HEK293T (cell line): ENCODE measurements at places on chromosomes 11 and 22.

DNA sequence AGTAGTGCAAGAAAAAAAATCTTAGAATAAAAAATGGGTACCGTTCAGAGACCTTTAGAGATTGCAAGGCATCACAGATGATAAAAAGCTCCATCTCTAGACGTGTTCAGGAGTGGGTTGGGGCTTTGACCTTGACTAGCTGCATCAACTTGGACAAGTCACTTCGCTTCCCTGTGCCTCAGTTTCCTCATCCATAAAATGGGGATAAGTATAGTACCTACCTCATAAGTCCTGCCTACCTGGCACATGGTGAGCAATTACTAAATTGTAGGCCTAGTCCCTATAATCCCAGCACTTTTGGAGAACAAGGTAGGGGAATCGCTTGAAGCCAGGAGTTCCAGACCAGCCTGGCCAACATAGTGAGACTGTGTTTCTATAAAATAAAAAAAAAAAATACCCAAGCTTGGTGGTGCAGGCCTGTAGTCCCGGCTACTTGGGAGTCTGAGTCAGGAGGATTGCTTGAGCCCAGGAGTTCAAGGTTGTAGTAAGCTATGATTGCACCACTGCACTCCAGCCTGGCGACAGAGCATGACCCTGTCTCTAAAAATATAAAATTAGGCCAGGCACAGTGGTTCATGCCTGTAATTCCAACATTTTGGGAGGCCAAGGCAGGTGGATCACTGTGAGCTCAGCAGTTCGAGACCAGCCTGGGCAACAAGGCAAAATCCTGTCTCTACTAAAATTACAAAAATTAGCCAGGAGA lies 6.0 kb upstream of the F2 start:
- DNase-seq, result no peak

DNA sequence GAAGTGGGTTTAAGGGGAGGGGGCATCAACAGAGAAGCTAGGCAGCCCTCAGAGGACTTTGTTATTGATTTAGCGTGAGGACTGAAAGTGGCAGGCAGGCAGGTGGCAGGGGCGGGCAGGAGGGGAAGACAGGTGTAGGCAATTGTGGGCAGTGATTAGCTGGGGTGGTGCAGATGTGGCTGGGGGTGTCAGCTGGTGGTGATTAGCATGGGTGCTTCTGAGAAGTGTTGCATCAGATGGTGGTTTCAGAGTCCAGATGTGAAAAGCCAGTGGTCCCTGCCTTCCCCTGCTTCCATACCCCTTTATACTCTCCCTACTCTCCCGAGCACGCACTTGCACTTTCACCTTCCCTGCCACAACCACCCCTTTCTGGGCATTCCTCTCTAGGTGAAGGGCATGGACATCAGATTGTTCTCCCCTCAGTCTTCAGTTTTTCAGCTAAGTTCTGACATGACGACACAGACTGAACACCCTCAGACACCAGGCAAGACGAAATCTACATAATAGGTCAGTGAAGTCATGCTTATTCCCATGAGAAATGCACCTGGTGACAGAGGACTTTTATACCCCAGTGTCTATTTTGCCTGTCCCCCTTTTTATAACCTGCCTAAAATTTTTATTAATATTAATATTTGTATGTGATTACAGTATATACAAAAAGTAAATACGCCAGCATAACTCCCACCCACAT lies 435.7 kb upstream of the CADM1 start:
- DNase-seq, result no peak

DNA sequence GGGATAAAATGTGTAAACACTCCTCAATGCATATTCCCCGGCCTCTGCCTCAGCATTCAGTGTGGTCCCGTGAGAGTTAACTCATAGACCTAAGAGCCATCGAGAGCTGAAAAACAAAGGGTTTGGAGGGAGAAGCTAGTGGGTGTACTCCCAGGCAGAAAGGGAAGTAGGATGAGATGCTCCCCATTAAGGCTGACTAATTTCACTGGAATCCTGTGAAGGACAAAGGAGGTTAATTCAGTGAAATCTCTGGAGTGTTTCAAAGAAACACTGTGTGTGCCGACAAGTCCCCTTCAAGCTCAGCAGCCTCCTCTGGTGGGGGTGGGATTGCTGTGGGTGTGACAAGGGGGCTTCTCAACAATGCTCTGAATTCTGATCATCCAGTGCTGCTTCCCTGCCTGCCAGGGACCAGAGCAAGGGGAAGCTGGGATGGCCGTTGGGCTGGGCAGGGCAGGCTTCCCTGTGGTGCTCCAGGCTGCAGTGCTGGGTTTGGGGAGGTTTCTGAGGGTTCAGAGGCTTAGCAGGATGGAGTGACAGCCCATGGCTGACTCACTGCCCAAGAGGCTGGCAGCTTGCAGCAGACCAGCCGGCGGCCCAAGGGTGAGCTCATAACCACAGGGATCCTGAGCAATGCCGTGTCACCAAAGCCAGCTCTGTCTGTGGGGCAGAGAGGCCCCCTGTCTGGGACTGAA lies 61.4 kb upstream of the BMAL1 start:
- no peak for DNase-seq

GRCh38 chr22:17597217-17597616 lies 31.3 kb downstream of the ATP6V1E1 start:
- DNase-seq, result no peak

DNA sequence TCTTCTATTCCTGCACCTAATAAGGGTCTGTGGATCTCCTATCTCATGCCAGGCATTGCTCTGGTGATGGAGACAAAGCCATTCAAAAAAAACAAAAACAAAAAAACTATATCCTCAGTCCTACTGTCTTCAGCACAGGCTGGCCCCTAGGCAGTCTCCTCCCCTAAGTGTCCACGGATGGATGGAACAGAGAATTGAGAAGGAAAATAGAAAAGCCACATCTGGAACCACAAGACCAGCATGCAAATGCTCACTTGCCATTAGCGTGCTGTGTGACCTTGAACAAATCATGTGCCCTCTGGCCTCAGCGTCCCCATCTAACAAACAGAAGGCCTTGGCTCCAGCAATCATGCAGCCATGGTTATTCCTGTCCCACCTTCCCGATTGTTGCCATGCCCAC lies 32.7 kb upstream of the CD82 start:
- no peak for DNase-seq

- DNase-seq, result no peak
Measured at GRCh38 chr11:32511926-32512325, 71.7 kb upstream of the EIF3M start.

- no peak for DNase-seq
Measured at GRCh38 chr11:6387811-6388599, 2.3 kb upstream of the SMPD1 start.

DNA sequence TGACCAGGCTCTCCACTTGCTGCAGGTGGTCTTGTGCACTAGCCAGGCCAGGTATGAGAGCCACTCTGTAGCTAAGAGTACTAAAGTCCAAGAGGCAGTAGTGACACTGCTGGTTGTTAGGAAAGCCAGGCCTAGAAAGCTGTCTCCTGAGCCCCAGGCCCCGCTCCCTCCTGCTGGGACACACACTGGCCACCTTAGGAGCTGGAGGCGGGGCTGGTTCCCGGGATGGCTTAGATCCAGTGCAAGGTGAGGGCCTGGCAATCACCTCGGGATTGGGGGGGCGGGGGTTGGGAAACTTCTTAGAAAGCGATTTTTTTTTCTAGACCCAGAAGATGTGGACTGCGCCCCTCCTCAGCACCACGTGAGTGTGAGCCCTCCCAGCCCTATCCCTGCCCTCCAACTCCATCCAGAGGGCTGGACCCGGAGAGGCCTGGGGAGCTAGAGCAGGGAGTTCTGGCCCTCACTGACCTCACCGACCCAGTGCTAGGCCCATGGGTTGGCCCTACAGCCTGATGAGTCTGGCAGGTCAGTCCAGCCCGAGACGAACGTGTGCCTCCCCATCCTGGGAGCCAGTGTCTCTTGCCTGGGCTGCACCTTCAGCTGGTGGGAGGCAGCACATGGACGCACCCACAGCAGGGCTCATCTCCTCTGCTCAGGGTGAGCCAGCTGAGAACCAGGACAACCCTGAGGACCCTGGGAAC lies 18.1 kb downstream of the SLC37A2 start:
- no peak for DNase-seq

- no peak for DNase-seq
Measured at GRCh38 chr22:49446759-49447710, 380.6 kb downstream of the BRD1 start.

DNA sequence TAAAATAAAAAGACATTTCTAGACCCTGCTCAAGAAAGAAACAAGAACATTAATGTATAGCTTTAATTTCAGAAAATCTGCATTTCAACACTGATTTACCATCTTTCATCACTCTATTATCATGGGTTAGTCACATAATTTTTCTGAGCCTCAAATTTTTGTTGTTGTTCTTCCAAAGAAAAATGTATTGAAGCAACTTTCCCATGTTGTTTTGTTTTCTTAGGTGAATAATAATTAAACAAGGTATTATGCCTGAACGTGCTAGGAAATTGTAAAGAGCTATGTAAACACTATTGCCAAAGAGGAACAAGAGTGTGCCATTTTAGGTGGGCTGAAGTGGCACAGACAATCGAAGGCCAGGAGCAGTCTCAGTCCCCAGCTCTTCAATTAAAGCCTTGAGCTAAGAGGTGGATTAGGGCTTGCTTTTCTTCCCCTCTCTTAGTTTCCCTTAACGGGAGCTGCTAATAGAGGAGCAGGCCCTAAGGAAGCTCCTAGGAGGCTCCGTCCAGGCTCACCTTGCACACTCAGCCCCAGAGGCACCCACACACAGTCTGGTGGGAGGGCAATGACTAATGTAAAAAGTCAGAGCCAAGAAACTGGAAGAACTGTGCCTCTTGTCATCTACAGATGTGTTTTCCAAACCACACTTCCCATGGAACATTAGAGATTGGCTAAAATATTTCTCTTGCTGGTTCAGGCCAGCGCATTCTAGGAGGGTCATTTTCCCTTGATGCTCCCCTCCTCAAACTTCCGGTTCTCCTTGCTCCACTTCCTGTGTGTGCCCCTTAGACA lies 8.8 kb upstream of the UBASH3B start:
- DNase-seq, result no peak

DNA sequence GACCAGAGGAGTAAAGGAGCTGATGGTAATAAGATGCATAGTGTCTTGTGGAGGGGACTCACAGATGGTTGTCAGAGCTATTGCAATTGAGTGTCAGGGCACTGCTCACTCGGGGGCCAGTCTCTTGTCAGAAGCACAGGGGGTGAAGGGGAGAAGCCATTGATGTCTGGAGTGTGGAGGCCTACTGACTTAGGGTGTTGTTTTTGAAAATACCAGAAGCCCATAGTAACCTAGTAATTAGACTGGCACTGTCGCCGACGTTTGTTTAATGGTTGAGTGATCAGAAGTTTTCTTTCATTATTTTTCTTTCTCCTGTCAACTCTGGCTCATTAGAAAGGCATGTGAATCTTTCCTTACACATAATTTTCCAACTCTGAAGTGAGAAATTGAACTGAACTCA lies 151.6 kb upstream of the TENM4 start:
- DNase-seq, result no peak

DNA sequence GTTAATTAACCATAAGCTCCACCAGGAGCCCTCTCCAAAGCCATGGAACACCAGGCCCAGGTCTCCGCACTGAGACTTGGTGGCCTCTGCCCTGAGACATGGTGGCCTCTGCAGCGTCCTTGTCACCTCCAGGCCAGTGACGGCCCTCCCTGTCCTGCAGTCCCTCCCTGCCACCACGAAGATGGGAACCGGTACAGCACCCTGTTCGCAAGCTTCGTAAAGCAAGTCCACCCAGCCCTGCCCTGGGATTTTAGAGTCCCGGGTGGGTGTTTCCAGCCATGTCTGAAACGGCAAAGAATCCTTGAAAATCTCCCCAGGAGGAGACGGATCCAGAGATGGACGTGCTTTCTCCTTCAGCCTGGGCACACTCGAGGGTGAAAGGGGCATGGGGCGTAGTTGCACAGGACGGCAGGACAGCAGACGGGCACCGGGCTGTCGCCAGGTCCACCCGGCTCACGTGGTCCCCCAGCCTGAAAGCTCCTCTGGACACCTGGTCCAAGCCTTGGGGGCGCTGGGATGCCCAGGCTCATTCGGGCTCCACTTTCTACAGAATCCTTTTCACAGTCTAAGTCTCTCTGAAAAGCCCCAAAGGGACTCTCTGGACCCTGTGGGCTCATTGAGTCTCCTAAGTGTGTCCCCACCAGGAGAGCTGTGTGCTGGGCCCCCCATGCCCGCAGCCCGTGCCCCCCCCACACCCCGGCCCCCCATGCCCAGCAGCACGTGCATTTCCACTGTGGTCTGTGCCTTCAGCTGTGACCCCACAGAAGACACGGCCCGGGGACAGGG lies 456.2 kb downstream of the BRD1 start:
- no peak for DNase-seq

DNA sequence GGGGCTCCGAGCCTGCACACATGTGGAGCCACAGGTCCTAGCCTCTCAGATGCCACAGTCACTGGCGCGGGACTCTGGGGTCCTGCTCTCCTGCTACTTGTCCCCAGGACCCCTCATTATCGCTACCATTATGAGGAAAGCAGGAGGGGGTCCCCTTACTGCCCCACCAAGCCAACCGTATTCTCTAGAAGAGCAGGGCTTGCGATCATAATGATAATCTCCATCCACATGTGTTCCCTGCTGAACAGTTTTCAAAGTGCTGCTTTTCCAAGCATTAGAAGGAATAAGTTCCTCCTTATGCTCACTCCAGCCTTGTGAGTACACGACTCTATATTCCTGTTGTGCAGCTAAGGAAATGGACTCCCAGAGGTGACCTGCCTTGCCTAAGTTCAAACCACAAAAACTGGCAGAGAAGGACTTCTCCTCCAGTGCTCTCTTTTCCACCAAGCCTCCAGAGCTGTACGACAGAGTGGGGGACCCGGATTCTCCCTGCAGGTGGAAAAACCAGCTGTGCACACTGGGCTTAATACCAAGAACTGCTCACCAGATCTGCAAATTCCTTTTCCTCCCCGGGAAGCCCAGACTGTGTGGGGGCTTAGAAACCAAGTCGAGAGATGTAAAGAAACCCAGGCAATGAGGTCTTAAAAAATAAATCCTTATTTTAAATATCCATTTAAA lies 92.8 kb upstream of the DRD2 start:
- DNase-seq, result no peak

DNA sequence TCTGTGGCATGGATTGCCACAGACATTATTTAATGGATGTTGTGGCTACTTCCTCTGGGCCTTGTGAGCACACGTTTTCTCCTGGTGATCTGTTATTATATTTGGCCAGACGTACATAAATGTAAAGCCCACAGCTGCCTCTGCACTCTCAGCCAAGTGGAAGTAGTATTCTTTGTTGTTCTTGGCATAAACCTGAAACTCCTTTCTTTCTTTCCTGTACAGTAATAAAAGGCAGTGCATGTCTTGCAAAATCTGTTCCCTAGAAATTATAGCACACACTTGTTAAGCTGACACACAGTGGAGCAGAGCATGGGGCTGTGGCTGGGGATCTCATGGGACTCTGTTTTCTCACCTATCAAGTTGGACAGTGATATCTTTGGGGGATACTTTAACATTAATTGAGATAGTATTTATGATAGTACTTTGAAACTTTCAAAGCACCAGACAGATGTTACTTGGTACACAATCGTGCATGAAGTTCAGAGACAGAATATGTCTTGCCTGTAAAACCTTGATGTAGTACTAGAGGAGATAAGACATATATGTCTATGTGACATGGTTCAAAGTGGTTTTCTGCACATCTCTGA lies 20.9 kb downstream of the PANX1 start:
- no peak for DNase-seq

- DNase-seq, result no peak
Measured at GRCh38 chr11:134288486-134288885, 12.3 kb downstream of the GLB1L3 start.
